ENCODE measurements at places on chromosomes 11 and 22.
A peak's percentile ranks its signal among the peaks of the same experiment; 100 is the strongest.

GRCh38 chr11:41781441-41781840, 322.0 kb upstream of the LRRC4C start:
- DNase-seq: no peak

GRCh38 chr11:43832536-43832935, 48.1 kb upstream of the ALKBH3 start:
- DNase-seq: no peak

- peak; percentile 50 for DNase-seq
These were observed 219.4 kb downstream of the CADM1 start for GRCh38 chr11:115284773-115285172.

- DNase-seq: no peak
These were observed 14.8 kb upstream of the P2RY2 start for GRCh38 chr11:73203322-73203721.

- DNase-seq: no peak
These were observed 106.0 kb upstream of the ASPHD2 start for GRCh38 chr22:26323013-26323412.

- DNase-seq: no peak
These were observed 27.5 kb downstream of the MACROD1 start for GRCh38 chr11:64138398-64138797.

DNA sequence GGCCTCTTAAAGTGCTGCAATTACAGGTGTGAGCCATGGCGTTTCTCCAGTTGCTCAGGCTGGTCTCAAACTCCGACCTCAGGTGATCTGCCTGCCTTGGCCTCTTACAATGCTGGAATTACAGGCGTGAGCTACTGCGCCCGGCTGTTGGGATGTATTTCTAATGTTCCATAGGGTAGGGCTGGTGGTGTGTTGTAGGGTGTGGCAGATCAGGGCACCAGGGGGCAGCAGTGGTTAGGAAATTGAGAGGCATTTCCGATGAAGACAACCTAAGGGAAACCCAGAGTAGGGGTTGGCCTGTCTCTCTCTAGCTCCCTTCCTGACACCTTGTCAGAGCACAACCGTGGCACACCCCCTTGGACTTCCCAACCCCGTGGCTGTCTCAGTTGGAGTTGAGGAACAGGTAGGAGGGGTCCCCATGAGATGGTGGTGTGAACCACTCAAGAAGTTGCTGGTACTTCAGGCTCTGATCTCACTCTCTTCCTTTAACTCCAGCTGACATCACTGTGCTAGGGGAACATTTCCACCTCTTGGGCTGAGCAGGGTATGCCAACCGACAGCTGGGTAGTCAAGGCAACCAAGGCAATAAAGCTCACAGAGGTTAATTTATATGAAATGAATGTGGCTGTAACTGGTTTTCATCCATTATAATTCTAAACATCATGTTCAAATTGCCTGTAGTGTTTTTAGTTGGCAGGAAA, 33.0 kb downstream of the YWHAH start:
- peak; percentile 54 for DNase-seq

DNA sequence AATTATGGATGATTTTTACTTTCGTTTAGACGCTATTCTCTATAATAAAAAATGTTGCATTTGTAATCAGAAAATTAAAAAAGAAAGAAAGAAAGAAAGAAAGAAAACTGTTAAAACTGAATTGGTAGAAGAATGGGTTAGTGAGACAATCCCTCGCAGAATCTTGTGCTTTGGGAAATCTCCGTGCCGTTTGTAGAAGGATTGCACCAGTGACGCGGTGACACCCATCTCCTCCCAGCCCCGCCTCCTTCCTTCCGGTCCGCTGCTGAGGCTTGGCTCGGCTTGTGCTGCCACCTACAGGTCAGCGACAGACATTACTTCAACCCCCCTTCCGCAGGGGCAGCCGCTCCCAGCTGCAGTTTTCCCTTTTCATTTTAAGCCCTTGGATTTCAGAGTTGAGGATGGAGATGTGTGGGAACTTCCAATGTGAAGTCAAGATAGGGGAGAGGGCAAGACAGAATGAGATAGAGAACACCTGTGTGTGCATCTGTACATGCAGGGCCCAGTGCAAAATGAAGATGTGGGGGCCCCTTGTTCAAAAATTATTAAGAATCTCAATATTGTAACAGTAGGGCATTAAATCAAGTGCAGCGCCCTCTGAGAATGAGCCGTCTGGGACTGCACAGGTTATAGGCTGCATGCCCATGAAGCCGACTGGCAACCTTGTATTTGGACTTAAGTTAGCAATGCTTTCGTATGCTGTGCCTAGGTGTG, 41.1 kb downstream of the TST start:
- DNase-seq: peak; percentile 76

- no peak for DNase-seq
These were observed 2.7 kb downstream of the MUC5AC start for GRCh38 chr11:1160231-1161101.

- DNase-seq: no peak
These were observed 829.3 kb downstream of the TBC1D22A start for GRCh38 chr22:47591709-47592108.

DNA sequence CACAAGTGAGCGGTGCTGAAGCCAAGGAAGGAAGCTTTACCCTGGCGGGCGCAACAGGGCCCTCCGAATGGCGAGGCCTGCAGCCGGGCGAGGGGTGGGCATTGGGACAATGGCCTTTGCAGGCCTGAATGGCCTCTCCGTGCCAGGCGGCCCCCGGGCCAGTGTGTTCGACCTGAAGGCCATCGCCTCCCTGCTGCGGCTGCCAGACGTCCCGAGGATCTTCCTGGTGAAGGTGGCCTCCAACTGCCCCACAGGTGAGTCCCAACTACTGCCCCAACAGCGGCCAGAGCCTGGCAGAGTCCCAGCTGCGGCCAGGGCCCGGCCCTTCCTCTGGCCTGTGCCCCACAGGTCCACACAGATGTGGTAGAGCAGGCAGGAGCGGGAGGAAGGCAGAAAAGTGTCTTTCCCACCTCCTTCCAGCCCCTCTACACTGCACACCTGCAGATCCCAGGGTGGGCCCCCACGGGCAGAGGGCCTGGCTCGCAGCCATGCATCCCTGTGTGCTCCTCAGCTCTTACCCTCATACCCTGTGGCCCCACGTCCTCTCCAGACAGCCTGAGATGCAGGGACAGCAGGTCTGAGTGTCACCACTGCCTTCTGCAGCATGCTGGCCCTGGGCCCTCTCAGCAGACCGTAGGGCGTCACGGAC, 11.3 kb downstream of the PHLDA2 start:
- no peak for DNase-seq

GRCh38 chr11:61781585-61781984, 10.8 kb downstream of the TMEM258 start:
- DNase-seq: no peak

DNA sequence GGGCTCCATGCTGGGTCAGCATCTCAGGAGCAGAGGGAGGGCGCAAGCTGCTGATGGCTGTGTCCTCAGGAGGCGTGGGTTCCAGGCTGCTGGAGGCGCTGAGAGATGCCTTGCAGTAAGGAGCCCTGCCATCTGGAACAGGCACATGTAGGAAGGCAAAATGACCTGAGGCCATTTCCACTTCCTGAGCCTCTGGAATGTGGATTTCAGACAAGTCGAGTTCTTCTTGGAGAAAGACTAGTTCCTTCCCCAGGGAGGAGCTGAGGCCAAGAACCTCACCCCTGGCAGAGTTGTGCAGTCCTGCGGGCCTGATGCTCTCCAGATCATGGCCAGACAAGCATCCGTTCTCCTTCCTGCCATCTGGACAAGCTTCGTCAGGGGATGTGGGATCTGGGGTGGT, 19.3 kb downstream of the HPS4 start:
- no peak for DNase-seq

GRCh38 chr11:7485186-7486097, at the start of gene OLFML1:
Gene OLFML1, plus strand, starts transcription at chr11:7485506. Its CDS starts 370 bp downstream, at chr11:7485876.
- no peak for DNase-seq

- peak; percentile 55 for DNase-seq
These were observed 56.1 kb upstream of the TIMP3 start for GRCh38 chr22:32745251-32745995.

GRCh38 chr11:118939953-118940598, 14.3 kb upstream of the BCL9L start:
- no peak for DNase-seq

- DNase-seq: no peak
These were observed 550.4 kb downstream of the JRKL start for GRCh38 chr11:96940227-96940626.

DNA sequence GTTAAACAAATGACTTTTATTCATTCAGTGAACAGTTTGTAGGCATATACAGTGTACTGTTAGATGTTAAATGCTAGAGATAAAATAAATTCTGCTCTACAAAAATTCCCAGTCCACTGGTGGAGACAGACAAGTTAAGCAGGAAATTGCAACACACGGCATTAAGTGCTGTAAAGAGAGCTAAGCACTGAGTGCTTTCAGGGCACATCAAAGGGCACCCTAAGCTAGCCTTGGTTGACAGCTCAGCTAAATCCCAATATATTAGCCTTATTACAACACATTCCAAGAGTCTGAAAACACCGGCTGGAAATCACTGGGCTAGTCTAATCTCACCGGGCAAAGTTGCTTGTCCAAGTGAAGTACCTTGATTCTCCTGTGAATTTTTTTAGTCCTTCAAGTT, 55.1 kb downstream of the NOX4 start:
- DNase-seq: peak; percentile 58

- no peak for DNase-seq
These were observed 5.8 kb upstream of the TAGLN start for GRCh38 chr11:117193130-117194020.

DNA sequence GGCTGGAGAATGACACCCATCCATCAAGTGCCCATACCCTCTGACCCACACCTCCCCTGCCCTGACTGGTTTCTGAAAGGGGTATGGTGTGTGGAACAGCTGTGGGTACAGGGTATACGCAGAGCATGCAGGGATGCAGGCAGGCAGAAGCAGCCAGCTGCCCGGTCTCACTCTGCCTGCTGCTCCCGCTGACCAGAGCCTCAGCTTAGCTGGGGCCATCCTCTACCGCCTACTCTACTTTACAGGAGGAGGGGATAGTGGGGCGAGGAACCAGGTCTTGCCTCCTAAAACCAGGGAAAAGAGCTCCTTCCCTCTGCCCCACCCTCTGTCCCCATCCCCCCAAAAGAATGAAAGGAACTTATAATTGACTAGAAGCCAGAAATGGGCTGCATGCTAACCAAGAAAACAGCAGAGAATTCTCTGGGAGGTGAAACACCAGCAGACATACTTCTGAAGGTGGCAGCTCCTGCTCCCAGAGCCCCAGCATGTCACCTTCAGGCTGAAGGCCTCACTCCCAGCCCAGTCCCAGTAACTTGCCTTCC, 13.0 kb upstream of the CHRM4 start:
- no peak for DNase-seq

DNA sequence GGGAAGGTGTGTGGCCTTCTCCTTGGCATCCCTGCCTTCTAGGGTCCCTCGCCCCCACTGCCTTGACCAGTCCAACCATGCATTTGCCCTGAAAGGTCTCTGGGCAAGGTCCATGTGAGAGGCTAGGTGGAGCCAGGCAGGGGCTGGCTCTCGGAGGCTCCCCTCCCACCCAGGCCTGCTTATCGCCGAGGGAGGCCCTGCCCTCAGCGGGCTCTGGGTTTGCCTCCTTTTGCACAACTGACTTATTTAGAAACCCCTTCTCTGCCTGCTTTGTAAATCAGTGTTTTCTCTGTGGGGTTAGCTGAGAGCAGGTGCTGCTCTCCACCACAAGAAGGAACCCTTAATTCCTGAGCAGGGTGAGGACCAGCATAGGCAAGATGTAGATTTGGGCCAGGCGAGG, 47.7 kb downstream of the CD82 start:
- DNase-seq: no peak

DNA sequence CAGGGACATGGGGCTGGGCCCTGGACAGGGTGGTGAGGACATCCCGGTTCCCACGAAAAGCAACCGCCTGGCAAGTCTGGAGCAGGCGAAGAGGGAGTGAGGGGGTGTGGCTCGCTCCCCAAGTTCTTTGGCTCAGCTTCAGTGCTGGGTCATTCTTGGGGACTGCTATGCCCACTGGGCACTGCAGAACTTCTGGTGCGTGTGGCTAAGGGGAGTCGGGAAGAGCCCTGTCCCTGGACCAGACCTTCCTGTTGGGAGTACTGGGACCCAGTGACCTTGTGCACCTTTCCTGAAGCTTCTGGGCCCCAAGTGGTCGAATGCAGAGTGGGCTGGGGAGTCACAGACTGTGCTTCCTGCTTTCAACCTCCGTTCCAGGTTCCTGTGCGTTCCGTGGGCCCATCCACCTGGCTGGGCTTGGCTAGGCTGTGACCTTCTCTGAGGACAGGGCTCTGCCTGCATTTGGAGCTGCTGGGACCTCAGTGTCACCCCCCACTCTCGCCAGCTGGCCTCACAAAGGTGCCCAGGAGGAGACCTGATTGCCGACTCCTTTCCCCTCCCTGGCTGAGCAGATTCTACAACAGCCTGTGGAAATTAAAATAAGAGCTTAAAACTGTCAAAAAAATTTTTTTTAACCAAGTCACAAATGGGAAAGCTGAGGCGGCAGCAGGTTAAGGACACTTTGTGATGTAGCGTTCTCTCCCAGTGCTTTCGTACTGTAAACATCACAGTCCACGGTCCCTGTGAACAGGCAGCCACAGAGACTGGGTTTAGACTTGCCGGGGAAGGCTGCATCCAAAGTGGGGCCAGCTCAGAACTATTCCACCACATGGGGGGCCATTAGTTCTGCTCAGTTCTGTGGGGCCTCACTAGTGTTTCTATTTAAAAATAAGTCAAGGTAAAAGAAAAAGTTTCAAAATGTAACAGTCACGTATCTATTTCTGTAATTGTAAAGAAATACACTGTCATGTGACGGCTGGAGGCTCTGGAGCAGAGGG, 63.8 kb upstream of the WNT7B start:
- no peak for DNase-seq

GRCh38 chr11:117823946-117824420, 561 bp downstream of the FXYD2 start:
- no peak for DNase-seq

DNA sequence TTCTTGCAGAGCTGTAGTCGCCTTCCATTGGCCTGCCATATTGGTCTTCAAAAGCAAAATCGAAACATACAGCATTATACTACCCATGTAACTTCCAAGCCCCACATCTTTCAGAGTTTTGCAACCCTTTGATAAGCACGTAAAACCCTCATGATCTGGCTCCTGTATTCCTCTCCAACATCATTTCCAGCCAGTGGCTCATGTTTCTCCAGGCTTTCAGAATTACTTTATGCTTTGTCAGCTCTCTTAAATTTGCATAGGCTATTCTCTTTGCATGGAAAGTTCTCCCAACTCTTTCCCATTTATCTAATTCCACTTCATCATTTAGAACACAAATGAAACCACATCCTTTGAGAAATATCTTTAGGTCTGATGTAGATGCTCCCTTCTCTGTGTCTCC, 67.8 kb upstream of the DDI1 start:
- DNase-seq: no peak

DNA sequence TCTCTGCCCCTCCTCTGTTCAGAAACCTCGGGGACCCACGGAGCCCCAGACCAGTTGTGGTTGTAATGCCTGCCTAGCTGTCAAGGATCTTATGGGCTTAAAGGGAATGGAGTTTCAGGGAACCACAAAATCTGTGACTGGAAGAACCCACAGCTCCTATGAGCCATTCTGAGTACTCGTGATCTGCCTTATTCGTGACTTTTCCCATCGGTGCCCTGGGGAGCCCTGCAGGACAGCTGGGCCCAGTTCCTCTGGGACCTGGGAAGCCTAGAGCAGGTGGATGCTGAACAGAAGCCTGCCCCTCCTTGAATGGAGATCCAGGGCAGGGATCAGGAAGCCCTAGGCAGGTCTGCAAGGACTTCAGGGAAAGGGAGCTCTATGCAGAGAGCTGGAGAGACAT, 42.1 kb upstream of the TTC12 start:
- DNase-seq: no peak

- DNase-seq: no peak
These were observed 17.7 kb upstream of the FNBP4 start for GRCh38 chr11:47784785-47785381.

GRCh38 chr22:46761539-46762237, 762 bp upstream of the TBC1D22A start:
- DNase-seq: peak; percentile 9

Measured in IMR-90 (cell line).